NCI-H1417 treated with DMSO at 0.1 percent for 48 hours (cell line): ENCODE measurements at places on chromosomes 5 and 9.
A peak's percentile ranks its signal among the peaks of the same experiment; 100 is the strongest.

GRCh38 chr9:5140151-5140550, 45.3 kb downstream of the INSL6 start:
- no peak for DNase-seq

- DNase-seq = no peak
Measured at GRCh38 chr5:11182441-11183080, 421.5 kb upstream of the DAP start.

DNA sequence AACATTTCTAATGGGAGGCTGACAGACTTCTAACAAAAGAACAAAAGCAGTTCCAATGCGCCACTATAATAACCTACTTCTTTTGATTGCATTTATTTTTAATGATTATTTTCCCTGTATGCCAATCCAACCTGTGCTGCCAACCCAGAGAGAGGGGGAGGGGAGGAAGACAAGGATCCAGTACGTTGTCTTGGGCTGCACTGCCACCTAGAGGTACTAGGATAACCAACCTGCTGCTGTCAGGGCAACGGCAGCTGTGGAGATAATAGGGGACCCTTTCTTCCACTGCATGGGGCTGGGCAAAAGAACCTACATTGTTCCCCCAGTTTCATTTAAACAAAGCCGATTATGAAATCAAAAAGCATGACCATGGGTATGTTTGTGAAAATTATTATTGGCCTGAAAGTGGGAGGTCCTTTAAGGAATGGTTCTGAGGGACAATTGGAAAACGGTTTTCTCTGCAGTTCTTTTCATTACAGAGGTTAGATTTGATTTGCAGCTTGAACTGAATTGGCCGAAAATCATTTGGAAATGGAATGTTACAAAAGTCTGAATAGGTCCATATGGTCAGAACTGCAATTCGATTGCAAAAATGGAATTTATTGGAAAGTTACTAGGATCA, 101.3 kb downstream of the RASEF start:
- peak; percentile 86 for DNase-seq

GRCh38 chr5:67511911-67512310, 315.3 kb upstream of the CD180 start:
- no peak for DNase-seq

DNA sequence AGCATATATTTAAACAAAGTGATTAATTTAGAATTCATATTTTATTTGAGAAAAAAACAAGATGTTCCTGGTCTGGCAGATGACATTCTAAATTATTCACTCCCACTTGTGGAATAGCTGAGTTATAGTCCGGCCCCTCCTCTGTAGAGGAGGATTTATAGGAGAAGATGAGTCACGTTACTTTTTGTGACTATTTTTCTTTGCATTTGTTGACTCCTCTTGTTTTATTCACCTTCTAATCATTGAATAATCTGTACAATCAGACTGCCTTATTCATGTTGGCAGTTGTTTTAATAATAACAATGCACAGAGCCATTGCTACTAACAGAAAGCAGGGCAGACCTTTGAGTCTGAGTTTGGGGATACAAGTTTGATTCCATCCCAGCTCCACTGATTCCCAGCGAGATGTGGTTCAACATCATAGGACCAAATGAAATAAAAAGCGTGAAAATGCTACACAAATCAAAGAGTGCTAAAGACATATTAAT, 23.2 kb downstream of the DOCK8 start:
- DNase-seq = no peak

DNA sequence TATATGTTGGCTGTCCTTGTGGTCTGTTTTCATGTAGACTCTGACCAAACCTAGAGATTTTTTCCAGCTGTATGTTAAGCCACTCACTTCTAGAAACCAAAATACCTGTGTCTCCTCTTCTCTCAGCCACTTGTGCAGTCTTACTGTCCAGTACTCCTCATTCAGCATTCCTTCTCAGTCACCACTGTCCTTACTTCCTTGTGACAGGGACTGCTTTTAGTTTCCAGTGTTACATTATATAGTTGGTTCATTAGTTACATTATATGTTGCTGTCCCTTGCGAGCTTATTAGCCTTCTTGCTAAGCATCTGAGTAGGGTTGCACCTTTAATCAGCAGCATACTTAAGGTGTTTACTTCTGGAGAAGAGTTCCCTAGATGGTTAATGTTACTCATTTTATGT, 4.3 kb downstream of the ATP6V1G1 start:
- no peak for DNase-seq
